ENCODE measurements at places on chromosomes 7 and 10.

- DNase-seq, result no peak
These were observed 22.7 kb upstream of the TRUB1 start for GRCh38 chr10:114915294-114915693.

GRCh38 chr10:14982744-14983143 lies 23.6 kb downstream of the MEIG1 start:
- no peak for DNase-seq

DNA sequence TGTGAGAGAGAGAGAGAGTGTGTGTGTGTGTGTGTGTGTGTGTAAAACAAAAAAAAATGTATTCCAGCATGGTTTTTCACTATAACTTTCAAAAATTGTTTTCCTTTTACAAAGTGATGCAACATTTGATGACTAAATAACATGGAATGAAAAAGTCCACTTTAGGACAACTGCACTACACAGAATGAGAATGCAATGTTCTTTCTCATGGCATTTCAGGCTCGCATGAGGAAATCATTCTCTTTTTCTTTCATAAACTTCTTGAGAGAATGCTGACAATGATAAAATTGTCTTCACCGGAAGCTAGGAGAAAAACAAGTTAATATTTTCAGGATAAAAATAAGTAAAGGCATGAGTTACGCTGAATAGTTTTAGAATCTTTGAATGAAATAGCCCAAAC lies 53.7 kb downstream of the SLC16A12 start:
- DNase-seq, result no peak

GRCh38 chr7:151245360-151246101 lies 3.0 kb downstream of the SMARCD3 start:
- DNase-seq, result no peak

DNA sequence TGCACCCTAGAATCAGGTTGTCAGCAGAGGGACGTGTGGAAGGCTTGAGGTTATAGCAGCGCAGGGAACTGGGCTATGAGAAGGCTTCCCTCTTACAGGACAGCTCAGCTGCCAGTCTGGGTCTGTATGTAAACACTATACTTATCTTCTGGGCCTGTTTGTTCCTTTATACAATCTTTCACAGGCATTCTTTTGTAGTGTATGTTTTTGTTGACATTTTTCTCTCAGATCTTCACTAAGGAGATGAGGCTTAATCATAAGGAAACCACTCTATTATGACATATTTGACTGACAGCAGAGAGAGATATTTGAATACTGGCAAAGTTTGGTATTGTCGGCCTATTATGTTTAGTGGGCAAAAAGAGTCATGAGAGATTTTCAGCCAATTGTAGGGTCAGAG lies 929 bp downstream of the GBF1 start:
- DNase-seq, result no peak

DNA sequence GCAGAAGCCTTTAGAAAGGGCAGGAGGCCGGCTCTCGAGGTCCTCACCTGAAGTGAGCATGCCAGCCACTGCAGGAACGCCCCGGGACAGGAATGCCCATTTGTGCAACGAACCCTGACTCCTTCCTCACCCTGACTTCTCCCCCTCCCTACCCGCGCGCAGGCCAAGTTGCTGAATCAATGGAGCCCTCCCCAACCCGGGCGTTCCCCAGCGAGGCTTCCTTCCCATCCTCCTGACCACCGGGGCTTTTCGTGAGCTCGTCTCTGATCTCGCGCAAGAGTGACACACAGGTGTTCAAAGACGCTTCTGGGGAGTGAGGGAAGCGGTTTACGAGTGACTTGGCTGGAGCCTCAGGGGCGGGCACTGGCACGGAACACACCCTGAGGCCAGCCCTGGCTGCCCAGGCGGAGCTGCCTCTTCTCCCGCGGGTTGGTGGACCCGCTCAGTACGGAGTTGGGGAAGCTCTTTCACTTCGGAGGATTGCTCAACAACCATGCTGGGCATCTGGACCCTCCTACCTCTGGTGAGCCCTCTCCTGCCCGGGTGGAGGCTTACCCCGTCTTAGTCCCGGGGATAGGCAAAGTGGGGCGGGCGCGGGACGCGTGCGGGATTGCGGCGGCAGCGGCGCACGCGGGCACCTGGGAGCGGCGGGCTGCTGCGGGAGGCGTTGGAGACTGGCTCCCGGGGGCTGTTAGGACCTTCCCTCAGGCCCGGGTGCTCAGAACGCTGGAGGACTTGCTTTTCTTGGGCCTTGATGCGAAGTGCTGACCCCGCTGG lies at the start of gene FAS:
TSS of gene FAS (plus strand) at position 415 of the 777 bp plus-strand sequence. CDS start at position 494, 79 bp downstream.
- DNase-seq, result no peak

DNA sequence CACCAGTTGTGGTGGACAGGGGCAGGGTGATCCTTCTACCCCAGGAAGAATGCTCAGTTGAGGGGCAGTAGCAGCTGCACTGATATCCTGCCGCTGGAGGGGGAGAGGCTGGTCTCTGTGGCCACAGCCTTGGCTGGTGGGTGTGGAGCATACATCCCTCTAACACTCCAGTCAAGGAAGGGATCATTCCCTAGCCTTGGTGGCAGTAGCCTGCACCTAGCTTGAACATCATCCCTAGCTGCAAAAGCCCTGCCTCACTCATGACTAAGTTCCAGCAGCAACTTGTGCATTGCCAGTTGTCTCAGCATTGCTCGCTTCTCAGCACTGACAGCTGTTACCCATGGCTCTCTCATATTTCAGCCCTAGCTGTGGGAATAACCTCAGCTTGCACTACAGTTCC lies 688.9 kb upstream of the POT1 start:
- no peak for DNase-seq

DNA sequence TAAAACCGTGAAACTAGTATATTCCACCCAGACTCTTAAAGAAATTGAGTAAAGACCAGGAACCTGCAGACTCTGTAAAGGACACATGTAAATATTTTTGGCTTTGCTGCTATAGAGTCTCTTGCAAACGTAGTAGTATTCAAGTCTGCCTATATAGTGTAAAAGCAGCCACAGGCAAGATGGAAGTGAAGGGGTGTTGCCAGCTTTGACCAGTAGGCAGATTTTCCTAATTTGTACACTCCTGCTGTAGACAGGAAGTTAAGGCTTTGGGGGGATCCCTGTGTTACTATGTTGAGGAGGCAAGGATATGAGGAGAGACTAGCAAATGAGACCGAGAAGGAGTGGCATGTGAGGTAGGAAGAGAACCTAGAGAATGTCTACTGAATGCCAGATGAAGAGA lies 27.7 kb downstream of the WAC start:
- DNase-seq, result no peak

DNA sequence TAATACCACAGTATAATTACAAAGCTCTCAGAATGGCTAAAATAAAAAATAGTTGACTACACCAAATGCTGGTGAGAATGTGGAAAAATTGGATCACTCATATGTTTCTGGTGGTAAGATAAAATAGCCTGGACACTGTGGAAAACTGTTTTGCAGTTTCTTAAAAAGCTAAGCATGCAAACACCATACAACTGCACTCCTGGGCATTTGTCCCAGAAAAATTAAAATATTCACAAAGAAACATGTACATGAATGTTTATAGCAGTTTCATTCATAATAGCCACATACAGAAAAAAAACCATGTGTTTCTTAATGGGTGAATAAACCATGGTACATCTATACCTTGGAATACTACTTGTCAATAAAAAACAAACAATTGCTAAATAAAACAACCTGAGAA lies 172.9 kb downstream of the AHR start:
- DNase-seq, result no peak

- DNase-seq, result no peak
These were observed 2.9 kb downstream of the LRGUK start for GRCh38 chr7:134129856-134130523.

DNA sequence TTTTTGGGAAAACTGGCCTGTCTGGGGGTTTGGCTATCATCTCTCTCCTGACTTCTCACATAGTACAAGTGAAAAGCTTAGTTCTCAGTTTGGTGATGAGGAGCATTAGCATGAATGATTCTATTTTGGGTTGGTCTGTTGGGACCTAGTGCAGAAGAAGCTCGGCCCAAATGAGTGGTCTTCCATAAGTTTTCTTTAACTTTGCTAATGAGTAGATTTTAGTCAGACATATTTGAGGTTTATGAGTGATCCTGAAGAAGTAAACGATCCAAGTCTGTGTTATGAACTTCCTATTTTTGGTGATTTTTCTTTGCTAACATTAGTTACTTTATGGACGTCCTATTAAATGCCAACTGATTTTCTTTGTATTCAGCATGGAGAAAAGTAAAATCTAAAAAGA lies 51.7 kb upstream of the CALD1 start:
- no peak for DNase-seq

GRCh38 chr7:367351-367901 lies 77.5 kb downstream of the FOXL3 start:
- no peak for DNase-seq

- DNase-seq, result no peak
These were observed 1.6 kb downstream of the VIM start for GRCh38 chr10:17229717-17229966.

GRCh38 chr7:27922907-27923641 lies 183.1 kb downstream of the TAX1BP1 start:
- DNase-seq, result no peak

- DNase-seq, result no peak
These were observed 117.0 kb downstream of the TWIST1 start for GRCh38 chr7:19000410-19000809.

DNA sequence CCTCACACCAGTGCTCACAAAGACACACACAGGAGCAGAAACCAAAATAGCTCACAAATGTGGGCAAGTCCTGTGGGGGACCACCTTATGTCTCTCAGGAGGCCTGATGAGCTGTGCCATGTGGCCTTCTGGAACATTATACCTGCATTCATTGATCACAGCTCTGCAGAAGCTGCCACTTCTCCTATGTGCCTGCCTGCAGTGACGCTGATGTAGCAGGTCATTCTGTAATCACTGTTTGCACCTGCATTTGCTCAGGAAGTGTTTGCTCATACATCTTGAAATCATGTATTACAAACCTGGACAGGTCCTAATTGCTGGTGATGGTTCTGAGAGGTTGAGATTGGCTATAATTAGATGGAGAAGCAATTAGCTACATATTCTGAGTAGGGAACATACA lies 310.2 kb downstream of the AUTS2 start:
- DNase-seq, result peak; percentile 69

DNA sequence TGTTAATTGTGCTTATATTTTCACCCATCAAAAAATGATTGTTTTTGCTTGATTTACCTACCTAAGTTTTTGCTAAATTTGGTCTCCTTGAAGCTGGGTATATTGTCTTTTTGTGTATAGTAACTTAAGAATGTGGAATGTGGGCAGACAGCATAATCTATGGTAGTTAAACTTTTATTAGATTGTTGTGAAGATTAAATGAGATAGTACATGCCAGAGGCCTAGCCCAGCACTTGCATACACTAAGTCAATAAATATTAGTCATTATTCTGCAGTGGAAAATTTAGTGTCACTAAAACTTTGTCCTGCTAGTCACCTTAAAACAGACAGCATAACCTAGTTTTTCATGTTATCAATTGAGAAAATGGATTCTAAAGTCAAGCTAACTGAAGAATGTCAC lies 19.3 kb upstream of the RPA3 start:
- DNase-seq, result no peak

- DNase-seq, result no peak
These were observed 11.2 kb downstream of the IL2RA start for GRCh38 chr10:6050801-6051445.

- no peak for DNase-seq
These were observed 49.8 kb upstream of the LEP start for GRCh38 chr7:128191136-128191844.

DNA sequence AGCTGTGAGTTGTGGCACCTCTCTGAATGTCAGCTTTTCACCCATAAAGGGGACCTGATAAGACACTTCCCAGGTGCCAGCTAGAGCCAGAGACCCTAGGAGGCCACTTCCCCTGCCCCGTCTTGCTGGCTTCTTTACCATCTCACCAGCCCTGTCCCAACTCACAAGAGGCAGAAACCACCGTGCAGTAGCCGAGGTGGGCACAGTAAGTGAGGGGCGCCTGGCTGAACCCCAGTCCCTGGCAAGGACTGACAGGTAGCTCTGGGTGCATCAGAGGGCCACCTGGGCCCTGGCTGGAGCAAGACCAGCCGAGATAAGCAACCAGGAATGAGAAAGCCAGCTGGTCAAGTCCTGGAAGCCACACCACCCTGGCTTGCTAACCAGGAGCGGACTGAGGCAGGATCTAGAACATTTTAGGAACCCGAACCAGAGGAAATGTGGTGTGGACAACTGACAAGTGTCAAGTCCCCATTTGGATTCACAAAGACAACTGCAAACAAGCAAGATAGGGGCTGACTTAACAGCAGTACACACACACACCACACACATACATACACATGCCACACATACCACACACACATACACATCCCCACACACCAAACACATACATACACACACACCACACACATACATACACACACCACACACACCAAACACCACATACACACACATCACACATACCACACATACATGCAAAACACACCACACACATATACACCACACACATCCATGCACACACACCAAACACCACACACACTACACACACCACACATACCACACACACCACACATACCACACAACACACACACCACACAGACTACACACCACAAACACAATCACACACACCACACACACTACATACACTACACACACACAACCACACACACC lies 20.8 kb downstream of the OGDHL start:
- no peak for DNase-seq

- no peak for DNase-seq
These were observed 2.1 kb upstream of the PPIA start for GRCh38 chr7:44794331-44794730.

- no peak for DNase-seq
These were observed 49.9 kb downstream of the CDHR3 start for GRCh38 chr7:106012935-106013439.

GRCh38 chr7:99748846-99749579 lies 14.0 kb upstream of the CYP3A7 start:
- no peak for DNase-seq

- DNase-seq, result no peak
These were observed 62.7 kb downstream of the DNAJC12 start for GRCh38 chr10:67775279-67775678.

- DNase-seq, result peak; percentile 61
These were observed 40.4 kb downstream of the TAC1 start for GRCh38 chr7:97772045-97772901.

GRCh38 chr10:72692994-72693781 lies 1.2 kb downstream of the MCU start:
- DNase-seq, result no peak

DNA sequence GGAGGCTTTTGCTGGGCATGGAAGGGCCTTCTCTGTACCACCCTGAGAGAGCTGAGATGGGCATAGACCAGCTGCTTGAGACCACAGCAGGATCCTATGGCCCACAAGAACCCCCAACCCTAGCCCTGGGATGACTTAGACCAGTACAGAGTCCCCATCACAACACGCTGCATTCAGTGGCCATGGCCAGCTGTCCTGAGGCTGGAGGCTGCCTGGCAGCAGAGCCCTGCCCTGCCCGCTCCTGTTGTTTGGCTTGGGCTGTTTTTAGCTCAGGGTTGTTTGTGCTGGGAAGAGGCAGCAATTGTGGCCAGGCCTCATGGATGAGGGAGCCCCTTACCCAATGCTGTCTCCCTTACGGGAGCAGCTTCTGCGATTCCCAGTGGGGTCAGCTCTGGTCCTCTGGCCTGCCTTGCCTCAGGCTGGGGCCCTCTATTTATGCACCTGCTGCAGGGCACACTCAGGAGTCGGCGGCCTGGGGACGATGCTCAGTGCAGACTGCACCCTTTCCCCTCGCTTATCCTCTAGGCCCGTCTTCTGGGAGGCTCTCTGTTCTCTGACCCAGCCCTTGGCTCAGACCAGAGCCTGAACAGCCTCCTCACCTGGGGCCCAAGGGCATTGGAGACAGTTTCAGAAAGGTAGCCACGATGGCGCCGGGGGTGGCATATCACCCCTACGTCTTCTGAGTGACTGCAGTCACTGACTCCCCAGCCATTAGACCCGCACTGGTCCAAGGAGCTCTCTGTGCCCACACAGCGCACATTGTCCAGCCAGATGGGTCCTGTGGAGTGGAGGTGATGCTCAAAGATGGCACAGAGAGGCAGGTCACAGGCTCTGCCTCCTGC lies 6.3 kb downstream of the LOXL4 start:
- DNase-seq, result no peak
